ENCODE measurements at places on chromosomes 3 and 15. TPM values are rescaled to one million over a fixed set of nuclear protein-coding genes. Genes with fewer than 3 reads are reported as not detected.
A peak's percentile ranks its signal among the peaks of the same experiment; 100 is the strongest.

DNA sequence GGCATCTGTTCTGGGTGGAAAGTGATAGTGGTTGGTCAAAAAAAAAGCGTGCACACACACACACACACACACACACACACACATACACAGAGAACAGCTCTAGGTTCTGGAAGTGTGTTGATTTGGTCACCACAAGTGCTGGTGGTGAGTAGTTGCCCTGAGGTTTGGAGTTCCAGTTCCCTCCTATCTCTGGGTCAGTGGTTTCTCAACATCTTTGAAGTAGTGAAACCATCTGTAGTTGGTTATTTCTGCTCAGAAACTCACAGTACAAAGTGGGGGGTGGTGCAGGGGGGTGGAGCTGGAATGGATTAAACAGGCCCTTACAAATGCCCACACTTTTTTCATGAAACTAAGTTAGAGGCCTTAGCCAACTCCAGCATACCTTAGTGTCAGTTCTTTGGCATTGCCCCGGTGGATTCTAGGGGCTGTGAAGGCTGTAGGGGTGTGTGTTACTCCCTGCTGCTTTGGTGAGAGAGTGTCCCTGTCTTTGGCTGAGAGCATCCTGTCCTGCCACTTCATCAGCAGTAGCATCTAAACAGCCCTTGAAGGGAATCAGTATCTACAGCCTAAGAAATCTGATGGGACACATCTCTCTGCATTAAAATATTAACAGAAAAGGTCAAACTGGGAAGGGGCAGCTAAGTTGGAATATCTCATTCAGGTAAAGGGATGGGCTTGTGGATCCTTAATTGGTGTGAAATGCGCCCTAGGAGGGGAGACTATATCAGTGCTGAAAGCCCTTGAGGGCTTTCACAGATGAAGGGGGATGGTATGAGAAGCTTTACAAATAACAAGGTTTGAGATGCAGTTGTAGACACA lies 20.6 kb downstream of the SMAD3 start:
- no peak for DNase-seq

DNA sequence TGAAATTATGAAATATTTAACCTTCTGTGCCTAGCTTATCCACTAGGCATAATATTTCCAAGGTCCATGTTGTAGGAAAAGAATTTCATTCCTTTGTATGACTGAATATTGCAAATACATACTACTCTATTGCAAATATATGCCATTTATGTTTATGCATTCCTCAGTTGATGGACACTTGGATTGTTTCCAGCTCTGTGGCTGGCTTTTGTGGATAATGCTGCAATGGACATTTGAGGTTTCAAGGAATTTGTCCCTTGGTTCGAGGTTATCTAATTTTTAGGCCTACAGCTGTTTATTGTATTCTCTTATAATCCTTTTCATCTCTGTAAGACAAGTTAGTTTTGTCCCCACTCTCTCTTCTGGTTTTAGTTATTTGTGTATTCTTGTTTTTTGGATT lies 7.7 kb upstream of the AADACL2 start:
- no peak for DNase-seq

GRCh38 chr3:73100741-73101559 lies 39.5 kb downstream of the EBLN2 start:
- no peak for DNase-seq

- no peak for DNase-seq
Observed at GRCh38 chr3:112143251-112143650, 10.2 kb upstream of the GCSAM start.

DNA sequence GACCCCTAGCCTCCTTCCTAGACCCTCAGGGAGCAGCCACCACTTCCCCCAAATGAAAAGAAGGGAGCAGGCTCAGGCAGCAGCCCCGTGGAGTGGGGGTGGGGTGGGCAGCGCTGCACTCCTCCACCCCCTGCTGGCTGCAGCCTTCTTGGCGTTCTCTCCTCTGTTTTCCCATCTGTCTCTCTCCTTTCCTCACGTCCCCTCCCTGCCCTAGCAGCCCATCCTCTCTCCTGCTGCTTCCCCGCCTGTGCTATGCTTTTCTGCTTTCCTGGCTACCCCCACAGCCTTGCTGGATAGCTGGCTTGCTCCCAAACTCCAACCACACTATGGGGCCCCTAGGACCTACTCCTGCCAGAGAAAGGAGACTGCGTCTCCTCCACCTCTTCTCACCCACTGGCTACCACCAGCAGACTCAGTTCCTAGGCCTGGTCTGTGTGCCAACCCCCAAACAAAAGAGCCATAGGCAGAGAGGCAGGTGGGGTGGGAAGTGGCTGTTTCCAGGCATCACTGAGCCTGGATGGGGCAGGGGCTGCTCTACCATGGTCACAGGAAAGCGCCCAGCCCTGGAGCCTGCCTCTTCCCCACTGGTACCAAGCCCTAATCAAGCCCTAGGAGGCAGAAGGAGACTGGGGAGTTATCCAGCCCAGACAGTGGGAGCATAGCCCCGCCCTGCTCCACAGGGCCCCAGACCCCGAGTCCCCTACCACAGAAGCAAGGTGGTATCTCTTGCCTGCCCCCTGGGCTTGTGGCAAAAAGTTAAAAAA lies 3.4 kb upstream of the DISP2 start:
- no peak for DNase-seq

- peak; percentile 98 for DNase-seq
Observed at GRCh38 chr3:184314700-184315542, 515 bp downstream of the EIF4G1 start.

- no peak for DNase-seq
Observed at GRCh38 chr3:38128303-38128655, 8.6 kb downstream of the ACAA1 start.

DNA sequence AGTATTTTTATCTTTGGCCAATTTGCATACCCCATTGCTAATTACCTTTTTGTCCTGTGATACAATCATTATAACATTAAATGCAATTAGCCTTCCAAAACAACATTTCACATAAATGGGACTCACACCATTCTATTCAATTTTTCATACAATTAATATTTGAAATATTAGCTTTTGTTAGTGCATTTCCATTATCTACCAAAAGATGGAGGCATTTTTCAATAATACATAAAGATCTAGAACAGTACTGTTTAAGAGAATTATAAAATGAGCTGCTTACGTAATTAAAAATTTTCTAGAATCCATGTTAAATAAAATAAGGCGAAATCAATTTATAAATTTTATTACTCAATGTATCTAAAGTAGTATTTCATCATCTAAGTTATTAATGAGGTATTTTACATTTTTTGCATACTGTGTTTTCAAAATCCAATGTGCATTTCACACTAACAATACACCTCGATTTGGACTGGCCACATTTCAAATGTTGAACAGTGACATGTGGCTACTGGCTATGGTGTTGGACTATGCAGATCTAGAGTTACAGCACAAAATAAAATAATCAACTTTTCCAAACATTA lies 74.3 kb downstream of the TJP1 start:
- no peak for DNase-seq

GRCh38 chr3:147237991-147238390 lies 168.4 kb downstream of the ZIC4 start:
- no peak for DNase-seq

DNA sequence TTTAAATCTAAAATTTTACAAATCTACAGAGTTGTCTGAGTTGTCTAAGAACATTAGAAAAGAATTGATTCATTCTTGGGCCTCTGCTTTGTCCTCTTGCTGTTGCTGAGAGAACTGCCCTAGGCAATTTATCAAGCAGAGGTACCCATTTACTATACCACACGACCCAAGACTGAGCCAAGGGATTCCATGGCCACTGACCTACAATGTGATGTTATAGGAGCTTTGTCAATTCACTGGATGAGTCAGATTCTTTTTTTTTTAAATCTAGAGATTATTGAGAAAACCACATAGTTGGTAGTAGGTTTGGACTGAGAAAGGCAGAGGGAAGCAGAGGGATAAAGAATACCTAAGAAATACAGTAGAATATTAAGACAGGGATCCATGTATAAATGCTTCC lies 55.3 kb downstream of the TRAT1 start:
- no peak for DNase-seq

GRCh38 chr3:172675441-172676193 lies 35.2 kb downstream of the NCEH1 start:
- no peak for DNase-seq

DNA sequence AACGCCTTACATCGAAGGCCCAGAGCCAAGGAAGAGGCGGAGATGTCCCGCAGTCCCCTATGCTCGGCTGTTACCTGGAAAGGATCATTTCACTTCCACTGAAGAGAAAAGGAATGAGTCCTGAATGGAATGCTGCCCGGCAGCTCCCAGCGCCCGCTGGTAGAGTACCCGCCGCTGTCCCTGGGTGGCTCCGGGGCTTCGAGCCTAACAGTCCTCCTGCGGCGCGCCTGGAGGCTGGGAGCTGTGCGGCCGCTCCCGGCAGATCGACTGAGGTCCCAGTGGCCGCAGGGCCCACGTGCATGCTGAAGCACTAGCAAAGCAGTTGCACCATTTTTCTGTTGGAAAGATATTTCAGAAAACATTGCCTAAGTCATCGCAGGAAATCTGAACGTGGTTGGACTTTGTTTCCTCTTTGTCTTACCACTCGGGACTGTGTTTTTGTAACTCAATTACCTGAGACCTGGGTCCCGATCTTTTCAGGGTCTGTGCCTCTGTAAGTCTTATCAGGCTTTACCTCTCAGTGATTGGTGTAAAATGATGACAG lies 984 bp downstream of the RNU6-1 start:
- no peak for DNase-seq

Gene PLSCR2
- not detected for total RNA-seq

Gene CPNE9
- total RNA-seq: not detected

Gene POU1F1
- not detected for total RNA-seq

Gene CCK
- total RNA-seq: 0.48 TPM

Gene PLCL2
- 12.2 TPM for total RNA-seq

Gene THSD4
- 5.1 TPM for total RNA-seq

Gene MYH15
- total RNA-seq: 0.29 TPM

Gene GREM1
- 435 TPM for total RNA-seq

Gene LNP1
- total RNA-seq: 1.3 TPM

Gene HDC
- 3.2 TPM for total RNA-seq

Measured in mesenteric fat pad (tissue), 1 donor.